Left hindlimb (tissue), 1 donor: ENCODE measurements at places on chromosomes 1 and 21.
A peak's percentile ranks its signal among the peaks of the same experiment; 100 is the strongest.

GRCh38 chr1:19770436-19771190 lies 29.1 kb downstream of the TMCO4 start:
- DNase-seq, result no peak

- peak; percentile 49 for DNase-seq
Observed at GRCh38 chr1:22204989-22205913, 62.4 kb upstream of the WNT4 start.

GRCh38 chr1:87329051-87329525 lies 408 bp downstream of the LMO4 start:
- peak; percentile 75 for DNase-seq

- no peak for DNase-seq
Observed at GRCh38 chr1:168867941-168868634, 139.1 kb upstream of the DPT start.

- DNase-seq, result peak; percentile 73
Observed at GRCh38 chr1:43227143-43227764, 42.5 kb upstream of the TMEM125 start.

DNA sequence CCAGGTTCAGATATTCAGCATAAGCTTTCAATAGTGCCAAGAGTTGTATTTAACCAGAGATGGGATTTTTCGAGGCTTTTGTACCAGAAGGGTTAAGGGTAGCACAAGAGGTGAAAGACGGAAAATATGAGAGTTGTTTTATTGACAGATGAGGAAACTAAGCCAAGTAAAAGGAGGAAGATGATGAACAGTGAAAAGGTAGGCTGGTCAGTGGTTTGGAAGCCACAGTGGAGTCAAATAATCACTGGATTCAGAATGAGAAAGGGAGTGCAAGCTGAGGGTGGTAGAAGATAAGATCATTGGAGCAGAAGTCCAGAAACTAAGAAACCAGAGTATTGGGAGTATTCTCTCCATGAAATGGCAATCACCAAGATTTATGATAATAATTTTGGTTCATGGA lies 45.7 kb downstream of the ANGPTL1 start:
- DNase-seq, result no peak

DNA sequence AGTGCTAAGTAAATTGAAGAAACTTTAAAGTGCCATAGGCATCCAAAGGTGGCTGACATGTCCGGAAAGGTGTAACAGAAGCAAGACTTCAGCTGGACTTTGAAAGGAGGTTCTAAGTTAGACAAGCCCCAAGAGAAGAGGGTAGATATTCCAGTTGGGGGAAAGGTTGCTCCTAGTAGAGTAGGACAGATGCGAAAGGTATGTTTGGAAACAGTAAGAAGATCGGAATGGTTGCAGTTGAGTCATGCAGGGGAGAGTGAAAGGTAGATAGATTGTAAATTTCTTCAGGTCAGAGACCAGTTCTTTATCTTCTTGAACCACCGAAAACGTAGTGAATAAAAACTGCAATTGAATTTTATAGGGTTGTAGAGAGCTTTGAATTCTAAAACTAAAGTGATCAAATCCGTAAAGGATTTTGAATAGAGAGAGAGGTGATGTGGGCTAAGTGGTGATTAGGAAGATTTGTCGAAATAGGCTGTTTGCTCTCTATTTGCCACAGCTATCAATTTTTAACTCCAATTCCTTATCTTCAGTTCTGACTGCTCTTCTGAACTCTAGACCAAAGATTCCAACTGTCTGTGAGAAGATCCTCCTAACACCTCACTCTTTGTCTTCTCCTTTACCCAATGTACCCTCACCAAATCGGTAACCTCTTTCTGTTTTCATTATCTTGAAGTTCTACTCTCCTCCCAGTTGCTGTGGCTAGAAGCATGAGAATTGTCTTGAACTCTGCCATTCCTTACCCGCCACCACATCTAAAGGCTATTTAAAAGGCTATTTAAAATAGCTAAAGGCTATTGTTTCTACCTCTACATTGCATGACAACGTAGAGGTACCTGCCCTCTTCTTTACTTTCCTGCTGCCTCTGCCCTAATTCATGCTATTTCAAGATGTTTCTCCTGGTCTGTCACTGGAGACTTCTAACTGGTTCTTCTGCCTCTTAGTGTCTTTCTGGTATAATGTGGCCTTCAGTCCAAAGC lies 16.7 kb downstream of the MACF1 start:
- DNase-seq, result no peak

DNA sequence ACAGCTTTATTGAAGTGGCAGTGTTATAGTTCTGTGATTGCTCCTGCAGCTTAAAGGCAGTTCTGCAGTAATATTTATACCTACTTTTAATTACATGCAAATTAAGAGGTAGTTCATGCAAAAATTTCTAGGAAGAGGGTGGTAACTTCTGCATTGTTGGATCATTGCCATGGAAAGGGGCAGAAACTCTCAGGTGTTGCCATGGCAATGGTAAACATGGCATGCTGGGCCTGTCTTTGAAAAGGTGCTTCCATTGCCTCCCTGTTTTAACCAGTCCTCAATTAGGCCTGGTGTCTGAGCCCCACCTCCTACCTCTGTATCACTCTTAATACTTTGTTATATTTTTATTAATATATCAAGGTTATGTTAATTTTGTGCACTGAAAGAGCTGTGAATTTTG lies 104.7 kb downstream of the DISC1 start:
- DNase-seq, result no peak

GRCh38 chr1:198228925-198229324 lies 72.1 kb downstream of the NEK7 start:
- DNase-seq, result no peak

- DNase-seq, result no peak
Observed at GRCh38 chr1:181140398-181140797, 51.9 kb downstream of the IER5 start.

- peak; percentile 51 for DNase-seq
Observed at GRCh38 chr1:202806845-202807450, 1.3 kb downstream of the KDM5B start.

DNA sequence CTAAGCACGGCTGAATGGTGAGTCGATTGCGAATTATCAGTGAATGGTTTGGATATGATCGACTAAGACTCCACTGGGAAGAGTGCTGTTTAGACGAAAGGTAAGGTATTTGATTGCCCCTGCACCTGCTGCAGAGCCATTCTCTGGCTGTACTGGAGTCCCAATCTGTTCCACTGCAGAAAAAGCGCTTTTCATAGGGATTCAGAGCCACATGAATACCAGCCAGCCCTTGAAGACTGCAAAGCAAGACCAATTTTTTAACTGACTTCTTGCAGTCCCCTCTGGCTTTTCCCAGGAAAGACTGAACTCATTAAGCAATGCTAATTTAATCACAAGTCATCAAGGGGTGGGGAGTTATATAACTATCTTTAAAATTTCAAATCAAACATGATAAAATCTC lies 1.3 kb downstream of the GREM2 start:
- DNase-seq, result no peak

DNA sequence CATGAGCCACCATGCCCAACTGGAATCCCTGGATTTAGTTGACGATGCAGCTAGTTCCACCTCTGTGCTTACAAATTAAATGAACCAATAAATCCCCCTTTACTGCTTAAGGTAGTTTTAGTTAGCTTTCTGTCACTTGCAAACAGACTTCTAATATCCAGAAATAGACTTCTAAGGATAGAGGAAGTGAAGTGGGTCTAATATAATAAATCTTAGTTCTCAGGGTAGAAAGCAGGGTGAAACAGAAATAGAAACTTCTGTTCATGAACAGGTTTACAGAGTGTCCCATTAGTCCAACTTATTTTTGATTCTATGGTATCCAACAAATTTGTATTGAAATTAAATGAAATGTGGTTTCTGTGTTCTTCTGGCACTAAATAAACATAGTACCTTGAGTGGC lies 20.1 kb downstream of the BCAS2 start:
- DNase-seq, result no peak

DNA sequence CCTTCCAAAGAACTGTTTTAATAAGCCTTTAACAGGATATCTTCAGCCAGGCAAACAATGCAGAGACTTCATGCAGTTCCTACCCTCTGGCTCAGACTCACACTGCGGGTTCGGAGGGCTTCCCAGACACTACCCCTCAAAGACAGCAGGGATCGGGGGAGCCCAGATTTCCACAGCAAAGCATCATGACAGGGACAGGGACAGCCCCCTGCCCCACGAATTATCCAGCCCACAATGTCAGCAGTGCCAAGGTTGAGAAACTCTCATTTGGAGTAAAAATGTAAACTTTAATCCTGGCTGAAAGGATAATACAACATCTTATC lies 20.1 kb downstream of the NPHP4 start:
- no peak for DNase-seq

DNA sequence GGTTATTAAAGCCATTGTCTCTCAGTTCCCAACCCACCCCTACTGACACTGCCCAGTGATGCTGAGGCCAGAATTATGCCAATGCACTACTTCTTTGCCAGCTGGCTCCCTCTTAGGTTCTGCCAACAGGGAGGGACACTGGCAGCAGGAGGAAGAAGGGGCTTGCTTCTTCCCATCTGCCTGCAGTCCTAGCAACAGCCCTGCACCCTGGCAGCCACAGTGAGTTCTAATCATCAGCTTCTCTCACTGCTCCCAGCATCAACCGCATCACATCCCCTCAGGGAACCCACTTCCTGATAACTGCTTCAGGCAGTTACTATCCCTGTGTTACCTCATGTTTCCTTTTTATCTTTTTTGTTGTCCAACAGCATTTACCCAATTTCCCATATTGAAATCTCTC lies 86.2 kb downstream of the UBR4 start:
- no peak for DNase-seq

DNA sequence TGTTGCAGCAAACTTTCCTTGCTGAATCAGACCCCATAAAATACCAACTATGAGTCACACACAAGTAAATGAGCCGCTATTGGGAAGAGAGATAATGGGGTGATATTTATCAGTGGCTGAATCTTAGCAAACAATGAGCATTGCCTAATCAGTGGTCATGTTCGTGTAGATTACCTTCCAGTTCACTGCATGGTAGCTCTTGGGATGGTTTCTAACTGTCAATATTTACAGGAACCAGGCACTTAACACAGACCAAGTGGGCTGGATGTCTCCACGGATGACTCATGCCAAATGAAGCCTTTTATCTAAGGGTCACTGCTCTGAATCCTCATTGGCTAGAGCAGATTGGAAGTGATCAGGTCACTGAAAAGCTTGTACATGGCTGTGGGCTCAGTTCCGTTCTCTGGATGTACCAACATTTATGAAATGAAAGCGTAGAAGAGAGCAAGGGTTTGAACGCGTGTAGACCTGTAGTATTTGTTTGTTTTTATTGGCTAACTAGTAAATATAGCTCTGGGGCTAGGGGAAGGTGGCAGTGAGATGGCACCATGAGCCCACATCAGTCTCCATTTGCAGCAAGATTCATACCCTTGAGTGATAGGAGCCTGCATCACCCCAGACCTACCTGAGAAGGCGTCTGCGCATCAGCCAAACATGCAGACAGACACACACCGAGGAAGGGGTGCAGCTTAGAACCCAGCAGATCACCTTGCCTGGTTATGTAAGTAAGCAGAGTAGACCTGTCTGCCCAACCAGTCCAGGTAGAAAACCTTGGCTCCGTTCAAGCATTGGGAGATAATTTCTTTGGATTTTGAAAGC lies 153.3 kb downstream of the TOMM20 start:
- DNase-seq, result no peak

GRCh38 chr1:8925406-8925805 lies 20.3 kb upstream of the CA6 start:
- DNase-seq, result no peak

GRCh38 chr1:43052786-43053439 lies 94.2 kb upstream of the SLC2A1 start:
- DNase-seq, result no peak

DNA sequence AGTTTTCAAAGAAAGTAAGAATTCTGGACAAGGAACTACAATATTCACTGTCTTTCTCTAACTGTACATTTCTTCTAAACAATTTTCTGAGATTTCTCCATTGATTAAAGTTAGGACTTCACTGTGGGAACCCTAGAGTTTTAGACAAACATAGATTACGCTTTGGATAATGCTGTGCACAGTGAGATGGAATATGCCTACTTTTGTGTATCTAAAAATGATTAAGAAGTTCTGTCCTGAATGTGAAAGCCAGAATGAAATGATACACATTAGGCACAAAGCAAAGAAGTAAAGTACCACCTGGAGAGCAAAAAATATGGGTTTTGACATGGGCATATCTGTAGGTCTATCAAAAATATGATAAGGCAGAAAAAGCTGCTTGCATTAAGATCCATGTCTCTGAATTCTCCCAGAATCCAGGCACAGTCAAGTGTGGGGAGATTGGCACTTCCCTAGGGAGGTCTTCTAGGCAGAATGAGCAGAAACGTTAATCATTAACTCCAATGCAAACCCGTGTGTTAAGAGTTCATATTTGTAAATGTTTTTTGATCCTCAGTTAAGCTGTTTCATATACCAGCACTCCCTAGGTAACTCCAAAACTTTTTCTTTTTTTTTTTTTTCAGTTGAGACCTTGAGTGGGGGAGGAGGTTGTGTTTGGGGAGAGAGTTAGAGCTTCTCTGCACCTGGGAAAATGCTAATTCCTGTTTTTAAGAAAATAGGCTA lies 467.1 kb downstream of the LMO4 start:
- DNase-seq, result no peak

DNA sequence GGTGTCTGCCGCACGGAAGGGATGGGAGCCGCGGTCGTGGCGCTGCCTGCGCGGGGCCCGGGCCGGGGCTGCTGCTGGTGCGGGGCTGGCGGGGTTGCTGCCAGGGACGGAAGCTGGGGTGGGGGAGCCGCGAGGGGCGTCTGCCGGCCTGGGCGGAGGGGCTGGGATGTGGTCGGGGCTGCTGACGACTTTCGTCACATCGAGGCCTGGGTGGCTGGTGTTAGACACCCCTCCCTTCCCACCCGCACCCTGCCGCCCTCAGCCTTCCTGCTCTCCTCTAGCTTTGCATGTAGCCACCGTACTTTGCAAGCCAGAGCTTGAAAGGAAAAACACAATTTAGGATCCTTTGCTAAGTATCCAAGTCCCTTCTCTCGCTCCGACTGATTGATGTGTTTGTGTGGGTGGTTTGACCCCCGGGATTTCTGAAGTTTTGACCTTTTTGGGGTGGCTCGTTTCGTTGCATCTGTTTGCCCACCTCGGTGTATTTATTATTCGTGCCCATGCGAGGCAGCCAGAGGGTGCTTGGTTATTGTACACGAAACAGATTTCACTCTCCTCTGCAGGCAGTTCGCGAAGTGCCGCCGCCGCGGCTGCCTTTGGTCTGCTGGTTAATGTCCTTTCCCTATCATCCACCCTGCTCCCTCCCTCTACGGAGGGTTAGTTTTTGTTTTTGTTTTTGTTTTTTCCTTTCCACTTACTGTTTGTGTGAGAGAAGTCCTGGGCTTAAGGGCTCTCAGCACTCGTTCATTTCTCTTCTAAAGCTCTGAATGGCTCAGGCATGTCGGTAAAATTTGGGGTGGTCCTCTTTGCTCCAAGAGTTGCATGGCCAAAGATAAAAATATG lies 868 bp downstream of the C1orf21 start:
- DNase-seq, result peak; percentile 66
